WTC11 (cell line): ENCODE measurements at places on chromosomes 1 and 21.

GRCh38 chr1:10514490-10515235 lies 39.9 kb downstream of the PEX14 start:
- no peak for DNase-seq

DNA sequence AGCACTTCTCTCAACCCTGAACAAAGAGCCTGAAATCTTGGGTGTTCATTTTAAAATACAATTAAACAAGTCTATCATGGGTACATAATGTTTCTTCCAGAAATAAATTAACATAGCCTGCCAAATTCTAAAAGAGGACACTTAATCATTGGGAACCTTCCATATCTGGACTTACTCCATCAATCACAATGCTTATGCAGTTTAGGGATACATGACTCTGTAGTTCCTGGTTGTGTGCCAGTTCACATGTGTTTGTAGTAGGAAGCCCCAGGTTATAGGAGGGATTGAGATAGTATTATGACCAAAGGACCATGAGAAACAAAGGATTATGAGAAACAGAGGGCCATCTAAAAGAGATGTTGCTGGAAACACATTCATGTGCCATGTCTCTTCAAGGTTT lies 19.1 kb upstream of the DAB1 start:
- no peak for DNase-seq

GRCh38 chr1:226690460-226690982 lies 48.6 kb downstream of the ITPKB start:
- no peak for DNase-seq

GRCh38 chr1:224067621-224068457 lies 46.1 kb upstream of the FBXO28 start:
- no peak for DNase-seq

- DNase-seq = no peak
Observed at GRCh38 chr1:96722958-96723357, 1.4 kb downstream of the PTBP2 start.

DNA sequence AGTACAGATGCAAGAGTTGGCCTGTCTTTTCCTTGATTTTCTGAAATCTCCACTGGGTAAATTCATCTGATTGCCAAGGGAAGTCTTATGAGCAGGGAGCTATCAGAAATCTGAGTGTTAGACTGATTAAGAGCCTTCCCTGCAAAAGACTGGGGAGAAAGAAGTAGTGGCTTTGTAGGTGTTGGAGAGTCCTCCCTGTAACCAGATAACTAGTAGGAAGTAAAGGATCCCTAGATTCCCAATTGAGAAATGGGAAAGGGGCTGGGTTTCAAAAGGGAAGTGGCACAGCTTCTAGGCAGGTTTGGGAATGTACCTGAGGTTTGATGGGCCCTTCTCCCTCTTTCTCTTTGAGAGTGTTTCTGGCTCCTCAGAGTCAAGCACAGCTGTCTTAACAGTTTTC lies 2.1 kb downstream of the TLCD4 start:
- no peak for DNase-seq

DNA sequence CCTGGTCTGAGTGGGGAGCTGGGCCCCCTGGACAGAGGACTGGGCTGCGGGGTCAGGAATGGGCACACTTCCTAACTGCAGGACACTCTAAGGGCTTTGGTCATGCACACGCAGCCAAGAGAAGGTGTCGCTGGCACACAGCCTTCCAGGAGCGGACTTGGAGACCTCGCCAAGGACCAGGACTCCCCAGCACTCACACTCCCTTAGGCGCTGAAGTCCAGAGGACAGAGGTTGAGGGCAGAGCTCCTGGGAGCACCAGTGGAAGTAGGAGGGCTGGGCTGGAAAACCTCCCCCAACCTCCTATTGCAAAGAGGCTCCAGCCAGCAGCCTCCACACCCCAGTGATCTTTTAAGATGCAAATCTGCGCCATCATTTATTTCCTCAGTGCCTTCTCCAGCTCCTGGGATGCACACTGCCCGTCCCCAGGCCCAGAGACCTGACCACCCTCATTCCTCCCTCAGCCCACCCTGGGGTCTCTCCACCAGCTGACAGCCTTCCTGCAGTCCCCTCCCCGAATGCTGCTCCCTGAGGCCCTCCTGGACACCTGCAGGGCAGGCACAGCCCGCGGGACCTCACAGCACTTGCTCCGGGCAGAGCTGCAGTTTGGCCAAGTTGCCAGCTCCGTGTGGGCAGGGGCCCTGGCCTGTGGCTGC lies 3.0 kb downstream of the TSPEAR start:
- no peak for DNase-seq

GRCh38 chr1:150972417-150972940 lies 2.2 kb downstream of the CERS2 start:
- DNase-seq = no peak

- DNase-seq = no peak
Observed at GRCh38 chr1:168799927-168800605, 71.1 kb upstream of the DPT start.

DNA sequence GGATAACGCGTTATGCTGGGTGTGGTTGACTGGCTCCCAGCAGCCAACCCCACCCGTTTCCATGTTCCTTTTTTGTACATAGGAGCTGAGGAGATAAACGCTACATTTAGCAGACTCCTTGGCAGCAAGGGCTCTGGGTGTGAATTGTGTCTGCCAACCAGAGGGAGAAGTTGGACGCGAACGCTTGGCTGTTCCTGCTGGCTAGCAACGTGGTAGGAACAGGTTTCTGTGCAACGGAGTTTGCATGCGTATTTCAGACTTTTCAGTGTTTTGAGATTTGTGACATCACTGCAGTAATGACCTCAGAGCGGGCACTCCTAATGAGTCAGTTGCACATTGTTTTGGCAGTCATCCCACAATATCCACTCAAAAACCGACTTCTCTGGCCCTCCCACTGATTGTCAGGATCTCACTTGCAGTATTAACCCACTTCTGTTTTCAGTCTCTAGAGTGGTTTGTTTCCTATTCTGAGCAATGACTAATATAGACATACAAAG lies 98.7 kb upstream of the RGS1 start:
- DNase-seq = no peak

GRCh38 chr1:22157359-22157966 lies 14.6 kb upstream of the WNT4 start:
- no peak for DNase-seq

DNA sequence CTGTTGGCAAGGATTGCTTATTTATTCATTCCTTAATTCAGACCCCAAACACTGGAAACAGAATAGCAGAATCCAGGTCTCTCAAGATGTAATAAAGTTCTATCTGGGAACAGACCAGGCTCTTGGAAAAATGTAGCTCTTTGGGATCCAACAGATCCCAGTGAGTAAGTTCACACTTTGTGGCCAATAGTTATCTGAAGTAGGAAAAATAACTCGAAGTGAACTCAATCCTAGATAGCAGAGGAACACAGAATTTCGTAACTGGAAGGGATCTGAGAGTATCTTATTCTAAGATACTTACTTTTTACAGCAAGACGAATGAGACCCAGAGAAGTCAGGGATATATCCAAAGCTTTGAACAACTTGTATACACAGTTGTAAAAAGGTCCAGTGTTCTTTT lies 150.7 kb upstream of the CD34 start:
- no peak for DNase-seq

DNA sequence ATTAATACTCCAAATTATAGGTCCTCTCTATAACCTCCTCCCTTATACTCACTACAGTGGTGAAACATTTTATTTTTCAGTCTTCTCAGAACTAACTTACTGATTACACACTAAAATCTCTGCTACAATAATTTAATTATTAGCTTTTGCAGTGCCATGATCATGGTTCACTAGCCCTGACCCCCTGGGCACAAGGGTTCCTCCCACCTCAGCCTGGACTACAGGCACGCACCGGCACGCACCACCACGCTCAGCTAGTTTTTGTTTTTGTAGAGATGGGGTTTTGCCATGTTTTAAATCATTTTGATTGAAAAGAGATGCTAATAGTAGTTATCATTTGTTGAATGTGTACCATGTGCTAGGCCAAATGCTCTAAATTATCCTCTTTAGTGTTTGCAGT lies 6.3 kb downstream of the PATJ start:
- DNase-seq = no peak

GRCh38 chr1:95435611-95436010 lies 201.6 kb downstream of the RWDD3 start:
- no peak for DNase-seq

GRCh38 chr1:53115403-53116306 lies 26.8 kb downstream of the SLC1A7 start:
- DNase-seq = peak; percentile 41

GRCh38 chr1:228109073-228109961 lies at the start of gene MRPL55:
TSS of gene MRPL55 (minus strand) at chr1:228109299. CDS start at chr1:228108260, 1,039 bp downstream.
- DNase-seq = peak; percentile 98

DNA sequence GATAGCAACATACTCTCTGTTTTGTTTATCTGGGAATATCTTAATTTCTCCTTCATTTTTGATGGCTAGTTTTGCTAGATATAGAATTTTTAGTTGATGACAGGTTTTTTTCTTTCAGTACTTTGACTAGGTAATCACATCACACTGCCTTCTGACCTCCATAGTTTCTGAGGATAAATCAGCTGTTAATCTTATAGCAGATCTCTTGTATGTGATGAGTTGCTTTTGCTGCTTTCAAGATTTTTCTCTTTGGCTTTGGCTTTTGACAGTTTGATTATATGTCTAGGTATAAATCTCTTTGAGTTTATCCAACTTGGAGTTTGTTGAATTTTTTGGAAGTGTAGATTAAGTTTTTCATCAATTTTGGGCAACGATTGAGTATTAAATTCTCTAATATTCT lies 142.6 kb downstream of the ZNF644 start:
- no peak for DNase-seq

- DNase-seq = no peak
Observed at GRCh38 chr1:181089017-181089675, 646 bp downstream of the IER5 start.

GRCh38 chr21:46304955-46305354 lies 18.7 kb downstream of the C21orf58 start:
- no peak for DNase-seq

DNA sequence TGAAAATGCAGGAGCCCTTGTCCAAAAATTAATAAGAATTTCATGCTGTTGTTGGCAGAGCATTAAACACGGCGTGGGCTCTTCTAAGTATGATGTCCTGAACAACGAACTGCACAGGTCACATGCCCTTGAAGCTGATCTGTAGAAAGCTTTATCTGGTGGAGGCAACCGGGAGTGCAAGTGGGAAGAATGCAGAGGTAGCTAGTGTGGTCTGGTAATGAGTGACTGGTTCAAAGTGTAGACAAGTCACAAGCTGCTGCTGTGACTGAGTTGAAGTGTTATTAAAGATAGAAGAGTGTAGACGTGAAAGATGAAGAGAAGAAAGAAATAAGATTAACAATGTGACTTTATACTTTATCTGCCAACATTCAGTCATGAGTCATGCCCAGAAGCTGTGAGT lies 361.9 kb downstream of the TTLL7 start:
- DNase-seq = no peak

GRCh38 chr1:63645317-63645716 lies 52.1 kb downstream of the PGM1 start:
- no peak for DNase-seq

DNA sequence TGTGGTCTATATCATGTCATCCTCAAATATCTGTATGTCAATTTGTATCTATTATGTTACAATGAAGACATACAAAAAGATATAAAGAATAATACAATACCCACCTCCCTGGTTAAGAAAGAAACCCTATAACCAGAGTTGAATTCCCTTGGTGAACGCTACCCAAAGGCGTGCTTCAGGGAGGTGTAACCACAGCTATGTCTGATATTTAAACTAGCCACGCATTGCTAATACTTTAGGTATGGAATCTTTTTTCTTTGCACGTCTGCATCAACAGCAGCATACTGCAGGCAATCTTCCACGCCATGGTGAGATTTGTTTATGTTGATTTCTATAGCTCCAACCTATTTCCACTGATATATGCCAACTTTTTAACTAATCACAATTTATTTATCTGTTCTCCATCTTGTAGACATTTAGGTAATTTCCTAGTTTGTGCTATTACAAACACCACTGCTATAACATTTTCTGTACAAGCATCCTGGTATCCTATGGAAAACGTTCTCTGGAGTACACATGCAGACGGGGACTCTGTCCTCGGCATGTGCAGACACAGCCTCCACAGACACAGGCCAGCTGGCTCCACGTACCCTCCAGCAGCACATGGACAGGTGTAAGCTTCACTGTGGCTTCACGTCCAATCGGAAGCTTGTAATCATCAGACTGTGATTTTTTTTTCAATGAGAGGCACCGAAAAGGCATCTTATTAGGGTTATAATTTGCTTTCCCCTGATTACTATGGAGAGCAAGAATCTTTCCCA lies 58.5 kb downstream of the HSF2BP start:
- no peak for DNase-seq
